ENCODE measurements at places on chromosomes 6 and 20. TPM values are rescaled to one million over a fixed set of nuclear protein-coding genes. Genes with fewer than 3 reads are reported as not detected.

GRCh38 chr6:118902726-118903125 is 8.8 kb downstream of the ASF1A start:
- H3K4me1 ChIP-seq = peaks cover 67% of the 10 kb centered on the region
- no peaks in the 10 kb centered on the region for H3K27me3 ChIP-seq
- no peak overlapping the region for H3K4me3 ChIP-seq

DNA sequence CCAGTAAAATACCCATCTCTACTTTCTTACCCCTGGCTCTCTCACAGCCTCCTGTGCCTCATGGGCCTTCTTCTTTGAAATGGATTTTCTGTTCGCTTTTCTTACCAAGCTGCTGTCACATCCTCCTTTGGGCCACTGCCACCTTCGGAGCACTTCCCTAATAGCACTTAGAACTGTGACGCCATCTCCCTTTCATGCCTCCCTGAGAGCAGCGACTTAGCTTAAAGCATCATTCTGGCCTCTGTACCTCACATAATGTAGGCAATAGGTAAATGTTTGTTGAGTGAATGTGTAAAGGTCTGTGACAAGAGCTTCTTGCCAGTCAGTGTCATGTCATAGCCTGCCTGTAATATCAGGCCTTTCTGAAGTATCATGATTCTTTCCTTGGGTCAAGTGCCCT is 78.8 kb downstream of the ADGRG6 start:
- no peak for DNase-seq
- no peaks in the 10 kb centered on the region for H3K4me1 ChIP-seq
- peaks cover 27% of the 10 kb centered on the region for H3K27me3 ChIP-seq
- no peak overlapping the region for H3K27ac ChIP-seq
- H3K36me3 ChIP-seq = no peaks in the 10 kb centered on the region
- no peak overlapping the region for H3K4me3 ChIP-seq

DNA sequence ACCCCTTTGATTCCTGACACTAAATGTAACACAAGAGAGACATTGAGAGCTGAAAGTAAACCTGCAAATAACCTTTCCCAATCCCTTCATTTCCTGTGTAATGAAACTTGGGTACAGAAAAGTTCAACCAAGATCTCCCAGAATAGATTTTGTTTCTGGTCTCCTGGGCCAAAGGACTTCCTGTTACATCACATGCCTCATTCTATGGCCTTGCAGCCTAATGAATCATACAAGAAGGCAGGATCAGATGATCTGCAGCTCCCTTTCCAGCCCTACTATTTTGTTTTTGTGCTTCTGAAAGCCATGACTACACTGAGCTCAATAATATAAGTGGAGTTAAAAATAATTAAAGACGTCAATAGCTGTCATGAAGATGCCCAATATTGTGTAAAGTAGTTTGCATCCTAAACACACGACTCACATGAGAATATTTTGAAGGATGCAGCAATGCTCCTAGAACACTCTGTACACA is 73.4 kb upstream of the NOX3 start:
- no peaks in the 10 kb centered on the region for H3K27me3 ChIP-seq
- no peak for DNase-seq
- peaks cover 1% of the 10 kb centered on the region for H3K36me3 ChIP-seq
- no peak overlapping the region for H3K27ac ChIP-seq
- no peak overlapping the region for H3K4me3 ChIP-seq

DNA sequence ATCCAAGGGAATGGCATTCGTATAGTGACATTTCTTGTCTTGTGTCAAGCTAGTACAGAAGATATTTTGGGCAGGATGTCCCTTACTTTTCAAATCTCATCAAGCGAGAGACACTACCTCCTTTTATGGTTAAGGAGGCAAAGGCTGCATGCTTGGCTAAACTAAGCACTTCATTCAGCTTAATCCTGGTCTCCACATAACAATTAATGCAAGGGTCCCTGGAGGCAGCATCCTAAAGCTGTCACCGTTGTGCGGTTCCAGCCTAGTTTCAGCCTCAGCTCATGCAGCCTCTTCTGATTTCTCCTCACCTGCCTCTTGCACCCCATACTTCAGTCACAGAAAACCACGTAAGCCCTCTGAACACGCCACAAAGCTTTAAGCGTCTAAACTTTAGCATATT is 67.1 kb upstream of the SLC22A23 start:
- no peak overlapping the region for H3K4me3 ChIP-seq
- H3K27me3 ChIP-seq = peaks cover 3% of the 10 kb centered on the region
- H3K36me3 ChIP-seq = no peaks in the 10 kb centered on the region
- no peaks in the 10 kb centered on the region for H3K4me1 ChIP-seq

SERPINB6 gene
- total RNA-seq = 36.2 TPM

Measured in activated CD4-positive, alpha-beta T cell treated with anti-CD3 and anti-CD28 coated beads, Interleukin-2, amount 10 ng/mL, durations not matched to agents 24 days and 14 days (primary cell).